Lung (tissue), 17 donors: ENCODE measurements at places on chromosomes 16 and 17.

GRCh38 chr16:1556254-1556653 lies 22.8 kb downstream of the TMEM204 start:
- H3K27ac ChIP-seq: peak overlapping the region; percentile 13
- H3K36me3 ChIP-seq: no peaks in the 10 kb centered on the region
- H3K4me1 ChIP-seq: no peaks in the 10 kb centered on the region
- H3K27me3 ChIP-seq: no peaks in the 10 kb centered on the region
- no peak for DNase-seq

GRCh38 chr16:30621765-30622164 lies 11.6 kb upstream of the ZNF689 start:
- H3K27ac ChIP-seq: no peak overlapping the region
- H3K4me3 ChIP-seq: no peak overlapping the region
- H3K36me3 ChIP-seq: no peaks in the 10 kb centered on the region
- no peak for DNase-seq
- peaks cover 17% of the 10 kb centered on the region for H3K4me1 ChIP-seq

- H3K4me1 ChIP-seq: peaks cover 79% of the 10 kb centered on the region
- DNase-seq: peak; percentile 97
- H3K27me3 ChIP-seq: no peaks in the 10 kb centered on the region
- peak within 1 kb of the TSS; percentile 71 for H3K4me3 ChIP-seq
These were observed at the start of gene MTSS2 for GRCh38 chr16:70685938-70686375. TSS of gene MTSS2 (minus strand) at chr16:70686053. CDS start at chr16:70685791, 262 bp downstream.

DNA sequence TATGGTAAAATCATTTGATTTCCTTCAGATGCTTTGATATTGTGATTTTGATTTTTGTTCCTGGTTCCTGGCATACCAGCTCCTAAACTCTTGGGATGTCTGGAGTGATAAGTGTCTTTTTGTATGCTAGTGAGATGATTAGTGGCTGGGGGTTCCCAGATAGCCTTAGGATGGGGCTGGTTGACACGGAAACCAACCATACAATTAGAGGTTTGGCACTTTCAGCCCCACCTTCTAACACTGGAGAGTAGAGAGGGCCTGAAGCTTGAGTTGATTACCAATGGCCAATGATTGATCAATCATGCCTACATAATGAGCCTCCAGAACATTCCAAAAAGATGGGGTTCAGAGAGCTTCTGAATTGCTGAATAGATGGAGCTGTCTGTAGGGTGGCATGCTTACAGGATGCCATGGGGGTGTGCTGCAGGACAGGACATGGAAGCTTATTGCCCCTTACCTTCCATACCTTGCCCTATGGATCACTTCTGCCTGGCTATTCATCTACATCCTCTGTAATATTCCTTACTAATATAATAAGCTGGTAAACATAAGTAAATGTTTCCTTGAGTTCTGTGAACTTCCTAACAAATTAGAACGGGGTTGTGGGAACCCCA lies 22.8 kb downstream of the RNF112 start:
- H3K27ac ChIP-seq: no peak overlapping the region
- no peaks in the 10 kb centered on the region for H3K4me1 ChIP-seq
- no peaks in the 10 kb centered on the region for H3K36me3 ChIP-seq
- no peaks in the 10 kb centered on the region for H3K27me3 ChIP-seq
- no peak overlapping the region for H3K4me3 ChIP-seq
- no peak for DNase-seq

DNA sequence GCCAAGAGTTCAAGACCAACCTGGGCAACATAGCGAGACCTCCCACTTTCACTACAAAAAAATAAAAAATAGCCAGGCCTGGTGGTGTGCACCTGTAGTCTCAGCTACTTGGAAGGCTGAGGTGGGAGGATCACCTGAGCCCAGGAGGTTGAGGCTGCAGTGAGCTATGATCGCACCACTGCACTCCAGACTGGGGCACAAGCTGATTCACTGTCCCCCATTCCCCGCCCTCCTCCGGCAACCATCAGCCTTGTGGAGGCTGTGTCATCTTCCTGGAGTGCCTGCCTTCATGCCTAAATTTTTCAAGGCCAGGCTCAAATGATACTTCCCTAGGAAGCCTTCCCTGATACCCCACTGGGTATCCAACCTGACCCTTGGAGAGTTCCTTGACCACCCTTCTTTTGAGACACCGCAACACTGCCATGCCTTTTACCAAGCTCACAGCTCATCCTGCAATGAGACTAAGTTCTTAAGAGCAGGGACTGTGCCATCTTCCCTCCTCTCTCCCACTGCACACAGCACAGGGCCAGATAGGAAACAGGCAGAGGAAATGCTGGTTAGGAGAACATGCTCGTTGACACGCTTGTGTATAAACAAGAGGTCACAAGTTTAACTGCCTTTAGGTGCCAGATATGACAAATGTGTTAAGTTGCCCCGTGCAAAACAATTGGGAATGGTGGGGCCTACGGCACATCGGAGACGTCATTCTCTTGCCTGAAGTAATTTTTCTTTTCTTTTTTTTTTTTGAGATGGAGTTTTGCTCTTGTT lies 3.9 kb upstream of the SRCAP start:
- H3K27me3 ChIP-seq: no peaks in the 10 kb centered on the region

DNA sequence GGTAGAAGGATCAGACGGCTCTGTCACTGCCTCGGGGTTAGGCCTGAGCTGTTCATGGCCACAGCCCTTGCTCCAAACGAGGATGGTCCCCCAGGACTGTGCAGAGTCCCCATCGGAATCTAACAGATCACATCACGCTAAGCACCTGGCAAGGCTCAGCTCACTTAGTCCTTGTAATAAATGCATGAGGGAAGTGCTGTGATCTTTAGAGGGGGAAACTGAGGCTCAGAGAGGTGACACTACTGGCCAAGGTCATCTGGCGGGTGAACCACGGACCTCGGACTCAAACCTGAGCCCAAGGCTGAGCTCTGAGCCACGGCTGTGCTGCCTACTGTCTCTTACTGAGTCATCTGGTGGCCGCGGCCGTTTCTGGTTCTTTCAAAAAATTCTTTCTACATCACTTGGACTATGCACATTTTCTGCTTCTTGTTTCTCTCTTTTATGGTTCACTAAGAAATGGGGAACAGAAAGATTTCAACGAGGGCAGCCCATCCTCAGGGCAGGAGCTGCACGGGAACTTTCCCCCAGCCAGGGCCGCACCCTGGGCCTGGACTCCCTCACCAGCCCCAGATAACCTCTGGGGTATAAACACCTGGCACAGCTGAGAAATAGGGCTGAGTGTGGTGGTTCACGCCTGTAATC lies 55.6 kb downstream of the COTL1 start:
- no peak for DNase-seq
- no peaks in the 10 kb centered on the region for H3K27me3 ChIP-seq
- H3K36me3 ChIP-seq: peaks cover 14% of the 10 kb centered on the region
- H3K27ac ChIP-seq: no peak overlapping the region
- no peak overlapping the region for H3K4me3 ChIP-seq
